ENCODE measurements at places on chromosomes 5 and 9.
A peak's percentile ranks its signal among the peaks of the same experiment; 100 is the strongest.

GRCh38 chr5:122137702-122138101 lies 8.4 kb downstream of the ZNF474 start:
- no peak for DNase-seq

DNA sequence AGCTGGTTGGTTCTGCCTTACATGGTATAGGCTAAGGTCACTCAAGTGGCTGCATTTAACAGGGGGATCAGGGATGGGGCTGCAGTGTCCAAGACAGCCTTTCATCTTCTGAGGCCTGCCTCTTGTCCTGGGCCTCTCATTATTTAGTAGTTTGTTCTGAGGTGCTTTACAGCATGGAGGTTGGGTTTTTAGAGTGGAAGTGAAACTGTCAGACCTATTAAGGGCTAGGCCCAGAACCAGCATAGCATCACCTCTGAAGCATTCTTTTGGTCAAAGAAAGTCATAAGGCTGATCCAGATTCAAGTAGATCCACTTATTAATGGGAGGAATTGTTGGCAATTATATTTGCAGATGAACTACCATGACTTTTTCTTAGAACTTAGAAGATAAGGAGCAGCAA lies 146.0 kb upstream of the NMUR2 start:
- no peak for DNase-seq

DNA sequence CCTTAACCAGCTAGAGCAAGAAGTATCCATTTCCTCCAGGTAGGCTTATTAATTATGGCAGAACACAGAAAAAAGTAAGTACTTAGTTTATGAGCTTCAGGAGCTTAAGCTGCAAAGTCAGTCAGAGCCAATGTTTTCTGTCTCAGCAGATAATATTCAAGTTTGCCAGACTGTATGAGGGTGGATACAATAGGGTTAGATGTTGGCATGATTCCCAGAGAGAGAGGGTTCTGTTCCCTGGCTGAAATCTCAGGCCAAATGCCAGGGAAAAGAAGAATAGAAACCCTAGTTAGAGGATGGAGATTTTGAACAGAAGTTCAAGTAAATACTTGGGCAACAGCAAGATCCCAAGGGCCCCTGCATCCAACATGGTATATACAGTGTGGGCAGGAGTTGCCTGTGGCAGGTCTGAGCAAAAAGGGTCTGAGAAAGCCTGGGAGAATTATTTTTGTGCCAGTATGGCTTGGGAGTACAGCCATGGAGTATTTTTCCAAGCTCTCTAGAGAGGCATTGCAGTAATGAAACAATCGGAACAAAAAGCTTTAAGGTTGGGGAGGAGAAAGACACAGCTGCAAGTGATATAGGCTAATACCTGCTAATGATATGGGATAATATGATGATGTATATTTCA lies 31.0 kb upstream of the ISOC1 start:
- no peak for DNase-seq

DNA sequence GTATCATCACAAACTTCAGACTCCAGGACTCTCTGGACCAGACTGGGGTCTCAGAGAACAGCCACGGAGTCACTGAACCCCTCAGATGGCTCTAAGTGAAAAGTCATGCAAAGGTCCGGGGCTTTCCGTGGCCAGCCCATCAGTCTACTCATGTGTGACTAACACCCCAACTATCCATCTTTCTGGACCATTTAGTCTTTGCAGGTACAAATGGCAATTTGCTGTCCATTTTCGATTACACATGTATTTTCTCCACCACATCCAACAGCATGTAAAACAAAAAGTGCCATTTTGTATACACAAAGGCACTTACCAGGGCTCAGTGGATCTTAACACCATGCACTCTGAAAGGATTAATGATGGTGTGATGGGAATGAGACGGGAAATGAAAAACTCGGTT lies 387.7 kb downstream of the BNC2 start:
- no peak for DNase-seq

GRCh38 chr9:117464941-117465616 lies 50.2 kb upstream of the ASTN2 start:
- DNase-seq, result no peak

DNA sequence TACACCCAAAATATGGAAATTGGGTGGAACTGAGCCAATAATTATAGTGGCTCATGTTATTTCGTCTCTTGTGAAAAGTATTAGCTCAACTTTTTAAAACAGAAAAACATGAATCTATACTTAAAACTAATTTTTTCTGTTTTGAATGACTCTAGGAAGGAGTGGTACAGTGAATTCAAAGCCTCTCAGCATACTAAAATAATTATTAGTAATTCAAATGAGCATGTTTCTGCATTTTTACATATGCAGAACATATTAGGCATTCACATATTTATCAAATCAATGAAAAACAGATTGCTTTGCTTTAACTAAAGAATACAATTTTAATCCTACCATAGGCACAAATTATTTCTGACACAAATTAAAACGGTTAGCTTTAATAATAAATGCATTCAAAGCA lies 54.3 kb downstream of the CSNK1A1 start:
- DNase-seq, result no peak

DNA sequence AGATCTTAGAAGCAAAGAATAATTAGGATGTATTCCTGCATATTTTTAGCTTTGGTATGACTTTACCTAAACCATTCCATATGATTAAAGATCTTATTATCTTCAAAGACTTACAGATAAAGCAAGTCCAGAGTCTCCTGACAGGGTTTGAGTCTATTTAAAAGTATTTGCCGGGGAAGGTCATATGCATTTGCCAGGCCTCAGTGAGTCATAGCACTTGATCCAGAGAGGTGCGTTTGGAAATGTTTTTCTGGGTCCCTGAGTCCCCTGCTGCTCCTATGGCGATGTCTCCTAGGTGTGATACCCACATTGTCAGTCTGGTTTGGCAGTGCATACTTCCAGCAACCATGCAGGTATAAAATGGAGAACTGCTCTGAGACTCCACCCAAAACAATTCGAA lies 217.0 kb downstream of the FBXL7 start:
- no peak for DNase-seq

- no peak for DNase-seq
Observed at GRCh38 chr9:38347271-38347671, 45.2 kb upstream of the ALDH1B1 start.

DNA sequence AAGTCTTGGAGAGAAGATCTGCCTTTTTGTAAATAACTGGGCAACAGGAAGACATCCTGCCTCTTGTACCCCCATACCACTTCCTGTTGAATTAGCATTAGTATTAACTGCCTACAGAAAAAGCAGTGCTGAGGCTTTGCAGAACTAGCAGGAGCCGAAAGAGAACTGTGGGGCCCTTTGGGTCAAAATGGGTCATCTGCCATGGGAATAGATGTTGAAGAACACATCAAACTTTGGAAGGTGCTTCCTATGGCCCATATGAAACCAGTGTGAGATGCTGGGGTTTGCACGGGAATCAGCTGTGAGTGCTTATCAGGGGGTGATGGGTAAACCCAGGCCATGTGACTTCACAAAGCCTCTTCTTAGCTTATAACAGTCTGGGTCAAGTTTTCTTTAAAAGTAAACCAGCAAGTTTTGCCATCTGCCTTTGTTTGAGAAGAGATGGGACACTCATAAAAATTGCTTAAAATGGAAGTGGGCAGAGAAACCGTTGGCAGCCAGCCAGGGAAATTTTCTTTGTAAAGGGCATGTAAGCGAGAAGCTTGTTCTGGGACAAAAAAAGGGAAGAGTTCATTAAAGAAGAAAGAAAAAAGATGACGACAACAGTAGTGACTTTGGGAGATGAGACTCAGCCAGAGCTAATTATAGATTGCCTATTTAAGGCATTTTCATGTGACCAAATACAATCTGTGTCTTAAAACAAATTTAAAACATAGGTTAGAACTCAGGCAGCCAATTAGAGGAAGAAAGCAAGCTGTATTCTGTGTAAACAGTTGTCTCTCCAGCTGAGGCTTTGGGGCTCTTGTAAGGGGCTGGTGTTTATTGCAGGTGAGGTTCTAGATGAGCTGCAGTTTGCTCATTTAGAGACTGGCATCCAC lies 4.4 kb downstream of the SLC25A25 start:
- DNase-seq, result peak; percentile 43

DNA sequence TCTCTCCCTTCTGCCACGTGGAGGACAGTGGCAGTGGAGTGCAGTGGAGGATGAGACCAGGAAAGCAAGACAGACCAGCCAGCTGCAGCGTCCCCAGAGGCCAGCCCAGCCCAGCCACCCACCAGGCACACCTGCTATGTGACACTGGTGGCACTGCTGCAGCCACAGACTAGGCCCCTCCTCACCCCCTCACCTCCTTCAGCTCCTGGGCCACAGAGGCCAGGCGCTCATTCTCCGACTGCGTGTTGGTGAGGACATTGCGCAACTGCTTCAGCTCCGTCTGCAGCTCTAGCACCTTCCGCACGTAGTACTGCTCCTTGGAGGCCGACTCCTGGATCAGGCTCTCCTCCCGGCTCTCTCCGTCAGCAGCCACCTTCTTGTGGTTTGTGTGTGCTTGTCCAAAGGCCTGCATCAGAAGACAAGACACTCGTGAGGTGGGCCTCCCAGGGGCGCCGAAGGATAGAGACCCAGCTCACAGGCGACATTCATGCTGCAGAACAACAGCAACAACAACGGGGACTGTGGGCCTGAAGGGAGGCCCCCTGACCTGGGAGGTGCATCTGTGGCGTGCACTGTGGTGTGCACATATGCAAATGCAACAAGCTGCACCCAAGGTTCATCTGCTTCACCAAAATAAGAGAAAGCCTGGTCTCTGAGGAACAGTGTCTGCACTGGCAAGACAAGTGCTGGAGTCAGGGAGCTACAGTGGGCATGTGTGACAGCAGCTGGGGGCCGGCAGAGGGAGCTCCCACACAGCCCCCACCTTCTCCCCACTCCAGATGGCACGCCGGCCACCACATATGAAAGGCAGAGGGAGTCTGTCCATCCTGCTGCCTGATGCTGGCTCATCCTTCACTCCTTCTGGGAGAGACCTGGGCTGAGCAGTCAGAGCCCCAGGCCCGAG lies 35.5 kb downstream of the BICD2 start:
- DNase-seq, result no peak

- no peak for DNase-seq
Observed at GRCh38 chr9:131019388-131020239, 10.6 kb downstream of the LAMC3 start.

DNA sequence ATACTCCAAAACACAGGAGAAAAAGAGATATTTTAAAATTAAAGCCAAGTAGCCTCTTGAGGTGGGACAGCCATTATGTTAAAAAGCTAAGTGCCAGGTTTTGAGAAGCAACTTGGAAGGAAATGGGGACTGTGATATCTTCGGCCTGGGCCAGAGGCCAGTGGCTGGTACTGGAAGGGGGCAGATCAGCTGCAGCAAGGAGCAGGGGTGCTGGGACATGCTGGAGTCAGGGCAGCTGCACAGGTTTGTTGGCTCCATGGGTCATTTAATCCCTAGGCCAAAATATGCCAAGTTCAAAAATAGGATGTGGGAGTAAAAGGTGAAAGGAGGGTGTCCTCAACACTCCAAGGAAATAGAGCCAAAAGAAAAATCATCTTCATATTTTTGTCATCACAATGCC lies 30.0 kb downstream of the ADRB2 start:
- DNase-seq, result no peak

DNA sequence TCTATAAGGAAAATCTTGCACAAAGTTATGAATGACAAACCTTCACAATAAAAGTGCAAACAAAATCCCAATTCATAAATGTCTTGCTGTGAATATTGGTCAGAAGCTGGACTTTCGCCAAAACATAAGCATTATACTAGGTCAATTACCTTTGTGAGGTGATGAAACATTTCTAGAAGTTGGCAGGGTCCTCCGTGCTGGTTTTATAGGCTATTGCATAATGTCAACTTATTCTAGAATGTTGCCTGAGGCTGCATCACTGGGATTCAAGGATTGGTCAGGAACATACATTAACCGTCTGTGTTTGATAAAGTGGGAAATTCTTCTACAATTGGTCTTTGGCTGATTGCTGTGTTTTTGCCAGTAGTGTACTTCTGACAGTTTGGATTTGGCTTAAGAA lies 49.8 kb upstream of the PALM2AKAP2 start:
- no peak for DNase-seq

- no peak for DNase-seq
Observed at GRCh38 chr9:77793849-77794248, 145.7 kb upstream of the GNA14 start.

DNA sequence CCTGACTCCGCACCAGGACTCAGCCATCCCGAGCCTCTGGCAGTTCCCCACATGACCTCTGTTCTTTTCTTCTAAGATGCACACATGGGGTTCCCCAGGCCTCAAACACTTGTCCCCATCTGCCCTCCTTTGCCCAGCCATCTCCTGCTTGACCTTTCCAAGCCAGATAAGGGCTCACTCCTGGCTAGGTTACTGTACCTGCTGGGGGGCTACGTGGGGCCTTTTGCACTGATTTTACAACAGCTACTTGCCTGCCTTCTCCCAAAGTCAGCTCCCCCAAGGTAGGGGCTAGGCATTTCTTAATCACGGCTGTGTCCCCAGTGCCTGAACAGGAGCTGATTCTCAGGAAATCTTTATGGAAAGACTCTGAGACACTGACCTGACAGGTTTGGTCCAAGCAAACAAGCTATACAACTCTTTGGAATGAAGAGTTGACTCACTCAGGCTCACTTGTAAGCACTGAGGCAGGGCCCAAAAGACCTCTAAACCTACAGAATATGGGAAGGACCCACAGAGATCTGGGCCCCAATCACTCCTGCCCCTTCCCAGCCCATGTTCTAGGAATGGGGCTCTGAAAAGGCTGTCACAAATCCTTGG lies 2.5 kb downstream of the MACROH2A1 start:
- DNase-seq, result no peak

- DNase-seq, result peak; percentile 99
Observed at GRCh38 chr9:134024828-134025605, at the start of gene BRD3OS. Gene BRD3OS (plus strand): TSS chr9:134025481. CDS start chr9:134026748, 1,267 bp downstream.

DNA sequence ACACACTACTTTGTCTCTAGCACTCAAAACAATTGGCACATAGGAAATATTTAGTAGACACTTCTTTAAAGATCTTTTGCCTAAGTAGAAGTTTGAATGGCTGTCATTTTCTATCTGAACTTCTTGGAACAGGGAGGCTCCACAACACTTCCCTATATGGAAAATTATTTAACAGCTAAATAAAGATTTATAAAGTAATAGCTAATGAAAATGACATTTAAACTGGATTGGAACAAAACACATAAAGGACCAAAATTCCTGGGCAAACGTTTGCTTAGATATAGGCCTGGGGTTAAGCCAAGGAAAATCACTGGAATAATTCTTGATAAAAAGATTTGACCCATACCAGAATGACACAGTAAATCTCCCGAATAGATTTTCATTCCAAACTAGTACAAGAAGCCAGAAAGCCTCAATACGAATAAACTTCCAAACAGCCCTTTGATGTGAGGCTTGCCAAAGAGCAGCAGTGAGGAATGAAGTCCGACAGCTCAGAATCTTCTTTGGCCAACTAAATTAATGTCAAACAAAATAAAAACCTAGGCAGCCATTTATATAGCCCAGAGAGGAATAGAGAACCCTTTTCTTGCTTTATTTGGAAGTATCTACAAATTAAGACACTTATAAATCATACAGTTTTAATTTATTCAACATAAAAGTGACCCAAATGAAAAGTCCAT lies 20.3 kb upstream of the RNF180 start:
- DNase-seq, result no peak

Data from NCI-H774 (cell line).